ENCODE measurements at places on chromosomes 13 and 19.

DNA sequence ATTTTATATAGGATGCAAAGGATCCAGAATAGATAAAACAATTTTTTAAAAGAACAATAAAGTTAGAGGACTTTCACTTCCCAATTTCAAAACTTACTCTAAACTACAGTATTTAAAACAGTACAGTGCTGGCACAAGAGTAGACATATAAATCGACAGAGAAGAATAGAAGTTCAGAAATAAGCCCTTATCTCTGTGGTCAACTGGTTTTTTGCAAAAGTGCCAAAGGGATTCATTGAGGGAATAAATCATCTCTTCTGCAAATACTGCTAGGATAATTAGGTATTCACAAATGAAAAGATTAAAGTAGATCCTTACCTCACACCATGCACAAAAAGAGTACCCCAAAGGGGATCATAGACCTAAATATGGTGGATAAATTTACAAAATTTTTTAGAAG is 431.0 kb upstream of the HTR2A start:
- no peak for DNase-seq

GRCh38 chr13:85141401-85141800 is 657.8 kb downstream of the SLITRK6 start:
- no peak for DNase-seq

- DNase-seq: no peak
Measured at GRCh38 chr13:107296804-107297203, 728.9 kb upstream of the ARGLU1 start.

GRCh38 chr13:45198924-45199323 is 1.9 kb downstream of the KCTD4 start:
- DNase-seq: no peak

GRCh38 chr13:39501702-39502324 is 101.2 kb downstream of the LHFPL6 start:
- DNase-seq: no peak

DNA sequence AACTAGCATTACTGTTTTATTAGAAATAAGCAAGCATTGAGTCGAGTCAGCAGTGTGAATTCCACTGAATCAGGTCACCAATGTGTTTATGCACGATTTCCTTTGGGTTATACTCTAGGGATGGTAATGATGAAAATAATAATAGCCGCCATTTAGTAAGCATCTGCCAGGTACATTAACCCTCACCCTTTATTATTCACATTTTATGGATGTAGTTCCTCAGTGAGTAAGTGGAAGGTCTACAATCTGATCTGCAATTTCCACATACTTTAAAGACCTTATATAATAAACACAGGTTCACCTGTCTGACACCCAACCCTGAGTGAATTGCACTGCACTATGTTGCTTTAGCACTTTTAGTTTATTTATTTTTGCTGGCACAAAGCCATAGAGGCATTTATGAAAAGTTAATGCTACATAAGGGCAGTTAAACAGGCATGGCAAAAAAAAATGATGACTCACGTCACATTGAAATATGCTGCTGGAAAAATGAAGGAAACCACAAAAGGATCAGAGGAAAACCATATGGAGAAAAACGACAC is 122.4 kb downstream of the TRPC4 start:
- no peak for DNase-seq

- peak; percentile 41 for DNase-seq
Measured at GRCh38 chr19:3146677-3147100, 10.9 kb downstream of the GNA15 start.

GRCh38 chr13:51549050-51549449 is 35.2 kb upstream of the WDFY2 start:
- DNase-seq: no peak

DNA sequence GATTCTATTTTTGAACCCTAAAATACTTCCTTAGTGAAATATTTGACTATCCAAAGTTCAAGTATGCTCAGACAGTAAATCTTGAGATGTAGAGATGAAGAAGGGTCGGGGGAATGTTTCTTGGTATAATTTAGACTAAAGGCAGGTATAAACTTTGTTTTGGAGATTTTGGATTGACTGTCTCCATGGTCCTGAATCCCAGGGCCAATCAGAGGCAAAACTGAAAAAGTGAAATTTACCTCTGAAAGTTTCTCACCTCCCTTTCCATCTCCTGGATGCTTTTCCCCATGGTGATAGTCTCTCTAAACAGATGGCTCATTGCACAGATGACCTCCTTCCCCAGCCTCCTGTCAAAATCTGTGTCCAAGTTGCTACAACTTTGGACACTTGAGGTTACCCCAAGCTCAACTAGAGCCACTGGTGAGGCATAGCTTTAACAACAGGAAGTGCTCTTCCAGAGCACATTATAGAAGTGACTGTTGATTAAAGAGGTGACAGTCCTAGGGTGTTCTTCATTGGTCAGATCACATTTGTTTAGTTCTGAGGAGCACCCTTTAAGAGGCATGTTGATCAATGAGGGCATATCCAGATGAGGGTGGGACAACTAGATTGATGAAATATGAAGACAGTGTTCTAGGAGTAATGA is 128.4 kb downstream of the AKAP11 start:
- no peak for DNase-seq

DNA sequence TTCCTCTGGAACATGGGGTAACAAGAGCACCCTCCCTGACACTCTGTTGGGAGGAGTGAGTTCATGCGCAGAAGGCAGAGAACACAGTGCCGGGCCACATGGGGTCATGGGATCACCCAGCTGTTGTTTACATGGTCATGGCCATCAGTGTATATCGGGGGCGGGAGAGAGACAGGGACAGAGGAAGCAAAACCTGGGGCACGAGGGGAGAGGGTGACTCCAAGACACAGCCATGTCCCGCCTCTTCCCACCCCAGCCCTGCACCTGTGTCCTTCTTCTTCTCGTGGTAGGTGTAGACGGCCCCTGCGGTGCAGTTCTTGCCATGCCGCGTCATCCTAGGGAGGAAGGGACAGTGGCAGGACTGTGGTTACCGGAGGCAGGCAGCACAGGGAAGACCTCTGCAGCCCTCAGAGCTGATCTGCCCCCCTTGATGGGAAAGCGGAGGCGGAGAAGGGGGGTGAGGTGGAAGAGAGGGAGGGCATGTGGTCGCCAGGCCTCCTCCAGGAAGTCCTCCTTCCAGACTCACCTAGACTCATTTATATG is 19.9 kb downstream of the NOSIP start:
- no peak for DNase-seq

GRCh38 chr13:57633141-57633949 is 1.8 kb downstream of the PCDH17 start:
- no peak for DNase-seq

- no peak for DNase-seq
Measured at GRCh38 chr13:67740871-67741535, 510.9 kb upstream of the PCDH9 start.

DNA sequence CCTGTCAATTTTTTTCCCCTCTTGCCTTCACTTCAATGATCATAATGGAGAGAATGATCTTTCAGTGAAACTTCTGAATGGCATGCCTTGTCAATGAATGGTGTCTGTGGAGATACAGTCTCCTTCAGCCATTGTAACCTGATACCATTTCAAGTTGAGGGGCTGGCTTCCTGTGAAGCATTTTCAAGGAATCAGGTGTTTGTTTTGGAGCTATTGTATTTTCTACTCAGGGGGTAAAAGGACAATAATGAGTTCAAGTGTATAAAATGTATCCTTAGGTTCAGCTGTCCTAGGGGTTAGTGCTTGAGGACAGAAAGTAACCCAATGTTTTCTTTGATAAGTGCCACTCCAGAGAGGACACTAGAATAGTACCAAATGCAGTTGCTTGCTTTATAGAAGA is 23.8 kb upstream of the CBY2 start:
- no peak for DNase-seq
